Purkinje cell (primary cell): ENCODE measurements at places on chromosomes 5 and 9. TPM values are rescaled to one million over a fixed set of nuclear protein-coding genes. Genes with fewer than 3 reads are reported as not detected.

The FOXD4L3 gene
- polyA plus RNA-seq: not detected in 2 replicates

The AGXT2 gene
- polyA plus RNA-seq: not detected in 2 replicates

The NDUFS4 gene
- polyA plus RNA-seq: 502 TPM in 2 replicates

The SARDH gene
- polyA plus RNA-seq: 1.4 TPM in 1 of 2 replicates, not detected in the other

The SEC16A gene
- polyA plus RNA-seq: 8.1 and 10.7 TPM in 2 replicates

The MRPS27 gene
- 19.5 and 27.4 TPM in 2 replicates for polyA plus RNA-seq

The ICE1 gene
- 6.4 and 8.4 TPM in 2 replicates for polyA plus RNA-seq

The ZNF366 gene
- not detected in 2 replicates for polyA plus RNA-seq

The ANKRD55 gene
- 0.15 and 1.8 TPM in 2 replicates for polyA plus RNA-seq

The SH3GL2 gene
- 328 and 370 TPM in 2 replicates for polyA plus RNA-seq

The MAN2A1 gene
- 12.9 and 16.8 TPM in 2 replicates for polyA plus RNA-seq

The SLC6A19 gene
- not detected in 2 replicates for polyA plus RNA-seq

The PCDHA9 gene
- 0.07 and 0.16 TPM in 2 replicates for polyA plus RNA-seq

The SSBP2 gene
- 84.1 and 88.6 TPM in 2 replicates for polyA plus RNA-seq

The RELL2 gene
- 5.9 and 8.8 TPM in 2 replicates for polyA plus RNA-seq

The LRRC70 gene
- 0.35 TPM in 1 of 2 replicates, not detected in the other for polyA plus RNA-seq
